Activated CD4-positive, alpha-beta T cell treated with anti-CD3 and anti-CD28 coated beads, Interleukin-2, amount 50 U/mL, for 4 hours (primary cell): ENCODE measurements at places on chromosomes 1 and 21.

DNA sequence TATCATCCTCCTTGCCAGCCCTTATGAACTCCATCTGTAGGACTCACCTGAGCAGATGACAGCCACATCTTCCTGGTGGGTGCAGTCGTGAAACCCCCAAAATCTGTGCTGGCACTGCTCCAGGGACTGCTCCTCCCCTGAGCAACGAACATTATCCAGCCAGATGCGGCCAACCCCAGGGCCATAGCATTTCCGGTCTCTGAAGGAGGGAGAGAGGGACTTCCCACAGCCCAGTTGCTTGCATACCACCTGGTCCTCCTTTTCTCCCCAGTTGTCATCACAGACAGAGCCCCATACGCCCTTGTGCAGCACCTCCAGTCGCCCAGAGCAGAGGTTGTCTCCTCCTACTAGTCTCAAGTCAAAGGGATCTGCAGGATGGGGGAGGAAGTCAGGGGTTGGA is 8.5 kb downstream of the CD5L start:
- no peak for DNase-seq

DNA sequence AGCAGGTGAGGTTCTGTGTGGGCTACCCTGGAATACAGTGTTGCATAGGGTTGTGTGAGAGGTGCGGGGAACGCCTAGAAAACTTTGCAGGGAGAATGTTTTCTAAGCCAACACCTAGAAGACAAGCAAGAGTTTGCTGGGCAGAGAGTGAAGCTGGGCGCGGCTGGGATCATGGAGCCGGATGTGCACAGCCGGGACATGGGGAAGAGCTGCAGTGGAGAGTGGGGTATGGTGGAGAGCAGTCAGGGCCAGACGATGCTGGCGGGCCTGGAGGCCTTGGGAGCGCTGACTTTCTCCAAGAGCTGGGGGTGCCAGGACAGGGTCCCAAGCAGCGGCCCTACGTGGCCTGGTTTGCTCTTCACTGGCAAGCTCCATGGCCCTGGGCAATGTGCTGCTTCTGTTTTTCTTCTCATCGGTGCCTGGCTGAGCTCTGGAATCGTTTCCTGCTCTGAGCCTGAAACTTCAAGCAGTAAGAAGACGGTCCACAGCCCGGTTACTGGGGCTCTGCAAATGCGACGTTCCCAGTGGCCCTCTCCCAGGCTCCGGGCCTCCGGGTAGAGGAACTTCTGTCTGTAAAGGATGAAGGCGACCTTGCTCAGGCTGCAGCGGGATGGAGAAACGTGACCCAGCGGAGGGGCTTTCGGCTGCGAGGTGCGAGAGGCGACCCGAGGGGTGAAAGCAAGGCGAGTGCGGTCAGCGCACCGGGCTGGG is 51.9 kb upstream of the CD34 start:
- DNase-seq = no peak

DNA sequence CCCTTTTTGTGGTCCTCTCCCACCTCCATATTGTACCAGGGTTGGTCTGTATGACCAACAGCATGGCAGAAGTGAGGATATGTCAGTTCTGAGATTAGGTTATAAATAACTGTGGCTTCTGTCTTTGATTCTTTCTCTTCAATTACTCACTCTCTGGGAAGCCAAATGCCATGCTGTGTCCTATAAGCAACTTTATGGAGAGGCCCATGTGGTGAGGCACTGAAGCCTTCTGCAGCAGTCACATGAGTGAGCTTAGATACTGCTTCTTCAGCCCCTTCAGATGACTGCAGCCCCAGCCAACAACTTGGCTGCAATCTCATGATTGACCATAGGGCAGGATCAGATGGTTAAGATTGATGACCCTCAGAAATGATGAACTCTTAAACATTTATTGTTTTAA is 34.0 kb upstream of the SAMD13 start:
- no peak for DNase-seq

GRCh38 chr1:183983371-183984105 is 54.0 kb downstream of the COLGALT2 start:
- DNase-seq = no peak

- no peak for DNase-seq
Observed at GRCh38 chr1:245648749-245649522, 494.2 kb downstream of the KIF26B start.

- no peak for DNase-seq
Observed at GRCh38 chr1:94823116-94823515, 3.0 kb downstream of the SLC44A3 start.

DNA sequence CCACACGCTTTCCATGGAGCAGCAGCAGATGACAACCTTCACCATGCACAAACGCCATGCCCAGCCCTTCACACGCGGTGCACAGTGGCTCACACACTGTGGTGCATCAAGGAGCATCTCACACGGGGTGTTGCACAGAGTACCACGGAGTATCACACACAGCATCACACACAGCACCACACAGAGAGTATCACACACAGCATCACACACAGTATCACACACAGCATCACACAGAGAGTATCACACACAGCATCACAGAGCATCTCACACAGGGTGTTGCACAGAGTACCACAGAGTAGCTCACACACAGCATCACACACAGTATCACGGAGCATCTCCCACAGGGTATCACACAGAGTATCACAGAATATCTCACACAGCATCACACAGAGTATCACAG is 122.2 kb upstream of the RAB4A start:
- DNase-seq = no peak

- no peak for DNase-seq
Observed at GRCh38 chr1:219837994-219838294, 90.4 kb downstream of the SLC30A10 start.

GRCh38 chr1:14372526-14372925 is 226.0 kb upstream of the KAZN start:
- DNase-seq = no peak

GRCh38 chr1:246152986-246153431 is 354.1 kb downstream of the SMYD3 start:
- no peak for DNase-seq

DNA sequence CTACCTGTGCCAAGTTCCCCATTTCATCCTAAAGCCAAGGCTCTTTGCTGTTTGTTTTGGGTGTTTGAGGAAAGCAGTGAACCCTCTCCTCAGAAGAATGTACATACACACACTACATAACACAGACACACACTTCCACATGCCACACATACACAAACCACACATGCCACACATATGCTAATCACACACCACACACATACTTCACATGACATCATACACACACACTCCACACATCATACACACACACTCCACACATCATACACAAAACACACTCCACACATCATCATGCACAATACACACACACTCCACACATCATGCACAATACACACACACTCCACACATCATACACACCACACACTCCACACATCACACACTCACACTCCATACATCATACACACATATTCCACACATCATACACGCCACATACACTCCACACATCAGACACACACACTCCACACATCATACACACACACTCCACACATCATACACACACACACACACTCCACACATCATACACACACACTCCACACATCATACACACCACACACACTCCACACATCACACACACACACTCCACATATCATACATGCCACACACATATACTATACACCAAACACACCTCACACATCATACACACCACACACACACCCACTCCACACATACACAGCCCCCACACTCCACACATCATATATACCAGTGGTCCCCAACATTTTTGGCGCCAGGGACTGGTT is 22.7 kb upstream of the ZNF436 start:
- no peak for DNase-seq

- DNase-seq = no peak
Observed at GRCh38 chr1:118042501-118042900, 113.0 kb downstream of the WDR3 start.

- no peak for DNase-seq
Observed at GRCh38 chr1:1841575-1841995, 49.3 kb downstream of the GNB1 start.

DNA sequence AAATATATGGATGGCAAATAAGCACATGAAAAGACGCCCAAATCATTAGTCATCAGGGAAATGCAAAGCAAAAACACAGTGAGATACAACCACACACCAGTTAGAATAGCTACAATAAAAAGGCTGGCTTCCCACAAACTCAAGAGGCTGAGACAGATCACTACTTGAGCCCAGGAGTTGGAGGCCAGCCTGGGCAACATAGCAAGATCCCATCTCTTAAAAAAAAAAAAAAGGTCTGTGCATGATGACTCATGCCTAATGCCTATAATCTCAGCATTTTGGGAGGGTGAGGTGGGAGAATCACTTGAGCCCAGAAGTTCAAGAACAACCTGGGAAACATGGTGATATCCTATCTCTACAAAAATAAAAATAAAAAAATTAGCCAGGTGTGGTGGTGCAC is 19.8 kb downstream of the LDLRAD1 start:
- DNase-seq = no peak

GRCh38 chr1:204408074-204408507 is 3.5 kb downstream of the PPP1R15B start:
- DNase-seq = no peak

DNA sequence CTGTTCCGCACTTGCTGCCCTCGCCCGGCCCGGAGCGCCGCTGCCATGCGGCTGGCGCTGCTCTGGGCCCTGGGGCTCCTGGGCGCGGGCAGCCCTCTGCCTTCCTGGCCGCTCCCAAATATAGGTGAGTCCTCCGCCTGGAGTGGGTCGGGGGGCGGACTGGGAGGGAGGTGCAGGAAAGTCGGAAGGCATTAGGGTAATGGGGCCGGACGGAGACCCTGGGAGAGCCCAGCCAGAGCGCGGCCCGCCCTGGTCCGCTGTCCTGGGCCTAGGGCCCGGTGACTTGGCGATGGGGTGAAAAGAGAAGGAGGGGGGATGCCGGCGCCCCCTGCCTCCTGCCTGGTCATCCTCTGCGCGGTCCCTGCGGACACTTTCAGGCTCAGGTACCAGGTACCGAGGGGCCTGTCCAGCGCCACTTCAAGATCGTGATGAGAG is 243 bp downstream of the ADAM15 start:
- no peak for DNase-seq

- no peak for DNase-seq
Observed at GRCh38 chr21:34642211-34643075, 26.4 kb upstream of the CLIC6 start.

DNA sequence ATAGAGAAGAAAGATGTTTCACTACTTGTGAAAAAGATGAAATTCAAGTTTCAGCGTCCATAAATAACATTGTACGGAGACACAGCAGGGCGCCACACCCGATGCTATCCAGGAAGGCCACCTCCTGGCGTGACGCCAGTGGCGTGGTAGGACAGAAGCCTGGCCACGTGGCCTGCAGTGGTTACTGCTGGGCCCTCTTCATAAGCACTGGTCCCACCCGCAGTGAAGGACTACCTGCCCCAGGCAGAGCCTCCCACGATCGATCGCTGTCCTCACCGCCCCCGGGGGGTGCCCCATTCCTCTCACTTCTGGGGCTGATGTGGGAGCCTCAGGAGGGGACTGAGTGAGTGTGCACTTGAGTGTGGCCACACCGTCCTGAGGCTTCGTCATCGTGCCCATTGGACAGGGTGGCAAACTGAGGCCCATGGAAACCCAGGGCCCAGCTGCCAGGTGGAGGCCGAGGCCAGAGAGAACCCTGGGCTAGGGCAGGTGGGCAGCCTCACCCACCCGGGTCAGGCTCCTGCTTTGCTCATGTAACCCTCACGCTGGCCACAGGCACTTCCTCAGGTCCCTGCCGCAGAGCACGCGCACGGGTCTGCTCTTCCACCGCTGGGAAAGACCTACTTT is 11.7 kb upstream of the HES5 start:
- no peak for DNase-seq

DNA sequence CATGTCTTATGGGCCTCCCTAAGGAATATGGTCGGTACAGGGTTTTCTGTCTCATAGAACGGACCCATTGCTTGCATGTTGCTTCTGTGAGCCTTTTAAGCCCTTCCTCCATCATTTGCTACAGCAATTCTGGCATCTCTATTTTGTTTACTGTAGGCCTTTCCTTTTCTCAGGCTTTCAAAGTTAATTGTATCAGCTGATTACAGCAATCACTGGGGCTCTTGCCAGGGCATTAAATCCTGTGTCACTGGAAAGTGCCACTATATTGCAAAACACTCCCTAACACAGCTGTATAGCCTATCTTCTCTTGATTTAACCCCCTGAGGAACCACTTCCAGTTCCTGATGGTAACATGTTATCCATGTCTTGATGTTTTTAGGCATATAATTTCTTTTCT is 156.5 kb downstream of the PDE4B start:
- no peak for DNase-seq

- DNase-seq = no peak
Observed at GRCh38 chr1:211521102-211521815, 29.3 kb upstream of the RD3 start.

DNA sequence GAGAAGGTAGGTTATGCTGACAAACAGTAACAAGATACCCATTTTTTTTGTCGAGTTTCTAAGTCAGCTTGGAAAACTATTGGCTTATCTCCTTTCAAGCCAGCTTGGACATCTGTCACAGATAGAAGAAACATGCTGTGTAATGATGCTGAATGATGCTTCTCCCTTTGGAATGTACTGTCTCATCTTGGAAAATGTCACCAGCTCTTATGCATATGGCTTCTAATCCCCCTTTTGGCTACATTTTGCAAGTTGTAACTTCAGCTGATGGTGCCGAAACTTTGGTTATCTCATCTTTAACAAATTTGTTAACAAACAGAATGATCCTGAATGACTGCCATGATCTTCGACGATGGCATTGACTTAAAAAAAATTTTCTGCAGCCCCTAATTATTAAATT is 68.8 kb upstream of the ST6GALNAC3 start:
- no peak for DNase-seq

- peak; percentile 2 for DNase-seq
Observed at GRCh38 chr21:26686278-26686677, 113.2 kb upstream of the CYYR1 start.

DNA sequence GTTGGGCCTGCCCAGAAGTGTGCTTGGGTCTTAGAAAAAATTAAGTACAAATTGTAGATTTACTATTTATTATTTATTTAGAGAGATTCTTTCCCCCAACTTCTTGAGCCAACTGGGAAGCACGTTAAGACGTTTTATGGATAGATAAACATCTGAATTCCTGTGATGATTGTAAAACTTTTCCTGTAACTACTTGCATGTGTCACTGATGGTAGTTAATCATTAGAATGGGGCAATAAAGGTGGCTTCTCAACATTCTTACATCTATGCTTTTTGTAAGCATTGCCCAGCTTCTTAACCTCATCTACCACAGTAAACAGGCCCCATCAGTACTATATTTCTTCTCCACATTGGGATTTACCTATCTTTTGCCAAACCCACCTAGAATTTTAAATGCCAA is 559.8 kb downstream of the LMO4 start:
- DNase-seq = no peak

DNA sequence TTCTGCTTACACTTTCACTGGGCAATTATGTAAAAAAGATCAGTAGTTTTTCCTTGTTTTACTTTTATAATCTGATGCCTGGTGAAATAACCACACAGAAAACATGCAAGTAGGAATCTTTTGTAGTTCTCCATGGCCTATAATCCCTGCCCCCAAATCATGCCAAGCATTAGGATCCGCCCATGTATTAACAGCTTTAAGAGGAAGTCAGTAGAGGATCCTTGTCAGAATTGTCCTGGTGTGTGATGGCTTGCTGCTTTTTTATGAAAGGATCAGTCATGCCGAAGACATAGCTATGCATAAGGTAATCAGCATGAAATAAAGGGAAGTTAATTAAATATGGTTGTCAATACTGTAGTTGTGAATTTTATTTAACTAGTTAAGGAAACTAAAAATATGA is 20.0 kb downstream of the ADGRL2 start:
- no peak for DNase-seq

GRCh38 chr1:111750856-111751255 is 4.8 kb upstream of the DDX20 start:
- no peak for DNase-seq

GRCh38 chr1:111768023-111768422 is 12.3 kb downstream of the DDX20 start:
- no peak for DNase-seq
